ENCODE measurements at places on chromosomes 4 and X.

DNA sequence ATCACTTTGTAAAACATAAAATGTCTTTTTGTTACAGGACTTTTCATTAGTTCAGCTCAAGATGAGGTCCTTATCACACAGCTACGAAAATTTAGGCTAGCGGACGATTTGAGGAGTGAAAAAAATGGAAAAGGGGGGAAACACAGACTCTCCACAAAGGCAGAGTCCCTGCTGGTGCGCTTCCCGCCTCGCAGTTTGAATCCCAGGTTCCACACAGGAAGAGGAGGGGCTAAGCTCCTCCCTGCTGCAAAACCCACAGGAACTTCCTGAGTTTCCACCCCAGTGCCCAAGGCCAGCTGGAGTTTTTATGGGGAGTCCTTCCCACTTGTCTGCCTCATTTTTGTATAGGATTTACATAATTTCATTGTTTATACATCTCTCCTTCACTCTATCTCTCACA is 11.2 kb downstream of the ADAM29 start:
- no peak for DNase-seq

DNA sequence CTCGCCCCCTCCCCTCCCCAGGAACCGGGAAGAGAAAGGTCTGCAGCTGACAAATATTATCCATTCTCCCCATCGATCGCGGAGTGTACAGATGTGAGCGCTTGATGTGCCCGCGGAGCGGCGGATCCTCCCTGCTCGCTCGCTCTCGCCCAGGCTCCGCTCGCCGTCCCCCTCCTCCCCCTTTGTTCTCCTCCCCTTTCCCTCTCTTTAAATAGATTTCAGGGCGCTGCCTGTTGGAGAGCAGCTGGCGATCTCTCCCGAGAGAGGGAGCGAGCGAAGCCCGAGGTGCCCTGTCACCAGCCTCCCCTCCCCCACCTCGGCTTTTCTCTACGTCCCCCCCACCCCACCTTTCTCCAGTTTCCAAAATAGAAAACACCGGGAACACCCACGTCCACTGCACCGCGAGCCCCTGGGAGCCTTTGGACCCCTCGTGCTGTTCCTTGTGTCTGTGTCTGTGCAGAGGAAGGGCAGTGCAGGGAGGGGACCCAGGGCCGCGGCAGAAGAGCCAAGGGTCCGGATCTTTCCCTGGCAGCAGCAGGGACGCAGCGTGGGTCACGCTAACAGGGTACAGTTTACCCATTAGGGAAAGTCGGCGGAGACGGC is 56.6 kb upstream of the BCOR start:
- peak; percentile 40 for DNase-seq

GRCh38 chrX:46029777-46030176 is 515.4 kb downstream of the ZNF674 start:
- DNase-seq, result no peak

DNA sequence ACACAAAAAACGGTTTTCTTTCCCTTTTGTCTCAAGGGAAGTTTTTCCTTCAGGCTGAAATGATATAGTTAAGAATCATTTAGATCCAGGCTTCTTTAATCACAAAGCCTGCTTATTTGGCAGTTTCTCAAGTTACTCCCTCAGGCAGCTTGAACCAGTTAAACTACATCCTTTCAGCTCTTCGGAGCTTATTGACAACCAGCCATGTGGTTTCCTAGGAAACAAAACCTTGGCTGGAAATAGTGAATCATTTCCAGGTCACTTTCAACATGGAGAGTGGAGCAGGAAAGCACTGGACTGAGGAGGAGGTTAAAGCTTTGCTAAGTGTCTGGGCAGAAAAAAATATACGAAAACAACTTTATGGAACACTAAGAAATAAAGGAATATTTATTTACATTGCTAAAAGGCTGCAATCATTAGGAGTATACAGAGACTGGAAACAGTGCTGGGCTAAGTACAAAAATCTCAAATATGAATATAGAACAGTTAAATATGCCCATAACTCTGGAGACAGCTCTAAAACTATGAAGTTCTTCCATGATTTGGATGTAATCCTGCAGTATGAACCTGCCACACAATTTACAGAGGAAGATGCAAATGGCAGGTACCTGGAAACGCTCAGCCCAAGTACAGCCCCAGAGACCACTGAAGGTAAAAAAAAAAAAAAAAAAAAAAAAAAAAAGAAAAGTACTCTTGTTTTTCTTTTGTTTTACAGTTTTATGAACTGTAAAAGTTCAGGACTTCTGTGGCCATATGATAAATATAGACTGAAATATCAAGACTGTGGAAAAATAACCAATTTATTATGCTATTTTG is 23.2 kb upstream of the AASDH start:
- peak; percentile 97 for DNase-seq

DNA sequence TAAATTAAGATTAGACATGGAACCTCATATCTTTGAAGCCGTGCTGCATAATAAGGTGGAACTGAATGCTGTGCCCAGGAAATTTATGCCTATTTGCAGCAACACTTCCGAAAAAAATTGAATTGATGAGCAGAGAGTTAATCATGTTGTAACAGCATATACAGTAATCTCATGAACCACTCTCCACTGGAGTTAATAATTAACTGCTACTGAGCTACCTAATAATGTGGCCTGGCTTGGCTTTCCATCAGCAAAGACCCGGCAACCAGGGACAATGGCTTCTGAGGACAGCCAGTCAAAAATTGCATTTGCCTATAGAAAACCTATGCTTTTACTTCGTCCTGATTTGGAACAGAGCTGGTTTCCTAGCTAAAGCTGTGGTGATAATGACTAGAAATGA is 63.8 kb upstream of the GATB start:
- no peak for DNase-seq

DNA sequence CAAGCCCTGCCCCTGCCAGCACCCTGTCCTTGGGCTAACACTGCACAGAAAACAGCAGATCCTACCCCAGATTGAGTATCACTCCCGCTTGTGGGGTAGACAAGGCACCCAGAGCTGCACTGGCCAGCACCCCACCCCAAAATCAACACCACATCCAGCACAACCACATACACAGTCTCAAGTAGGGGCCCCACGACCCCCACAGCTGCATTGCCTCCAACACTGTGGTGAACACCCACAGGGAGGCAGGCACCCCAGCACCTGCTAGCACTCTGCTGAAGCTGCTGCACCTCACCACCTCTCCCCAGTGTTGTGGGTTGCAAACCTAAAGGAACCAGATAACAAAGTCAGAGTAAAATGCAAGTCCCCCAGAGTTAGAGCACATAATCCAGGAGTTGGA is 589.9 kb downstream of the PCDH19 start:
- no peak for DNase-seq

GRCh38 chr4:133801883-133802282 is 399.7 kb downstream of the PABPC4L start:
- no peak for DNase-seq

DNA sequence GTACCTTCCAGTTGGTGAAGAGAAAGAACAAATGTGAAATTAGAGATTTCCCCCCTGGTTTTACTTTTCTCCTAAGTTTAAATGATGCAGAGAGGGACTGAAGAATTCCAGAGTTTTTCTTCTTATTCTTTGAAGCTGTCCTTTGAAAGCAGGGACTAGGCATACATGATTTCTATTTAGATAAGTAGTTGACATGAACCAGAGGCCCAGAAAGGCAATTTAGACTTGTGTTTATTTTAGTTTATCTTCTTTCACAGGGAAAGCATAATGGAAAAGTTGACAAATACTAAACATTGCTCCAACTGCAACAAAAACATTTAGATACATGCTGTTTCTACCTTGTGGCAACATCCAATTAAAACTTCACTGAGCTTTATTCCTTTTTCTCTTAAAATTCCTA is 32.0 kb downstream of the PTPN13 start:
- no peak for DNase-seq

DNA sequence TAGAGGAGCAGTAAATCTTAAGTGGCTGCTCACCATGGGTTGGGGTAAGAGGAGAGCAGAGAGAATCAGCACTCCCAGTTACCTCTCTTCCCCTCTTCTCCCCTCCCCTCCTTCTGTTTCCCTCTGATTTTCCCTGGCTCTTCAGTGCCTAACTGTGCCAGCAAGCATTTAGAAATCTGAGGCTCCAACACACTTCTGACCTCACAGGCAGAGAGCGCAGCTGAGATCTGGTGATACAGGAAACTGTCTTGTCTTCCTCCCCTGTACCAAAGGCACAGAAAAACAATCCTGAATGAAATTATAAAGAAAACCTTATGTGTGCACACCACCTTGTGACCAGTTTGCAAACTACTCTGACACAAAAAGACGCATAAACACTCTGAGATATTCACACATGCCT is 82.4 kb upstream of the SMIM10 start:
- no peak for DNase-seq

DNA sequence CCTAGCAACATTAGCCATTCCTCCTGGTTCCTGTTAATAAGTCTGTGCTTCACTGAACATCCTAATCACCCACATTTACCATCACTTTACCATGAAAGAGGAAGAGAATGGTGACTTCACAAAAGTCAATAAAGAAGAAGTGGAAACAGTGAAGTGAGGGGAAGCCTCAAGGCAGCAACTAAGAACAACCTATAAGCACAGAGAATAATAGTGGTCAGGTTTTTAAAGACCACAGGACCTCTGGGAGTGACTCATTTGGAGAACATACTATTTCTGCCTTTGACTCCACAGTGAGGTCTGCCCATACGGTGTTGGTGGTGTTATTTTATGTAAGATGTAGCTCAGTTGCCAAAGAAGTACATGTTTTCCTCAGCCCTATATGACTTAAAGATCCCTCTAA is 86.0 kb upstream of the TET2 start:
- DNase-seq, result no peak

GRCh38 chrX:103629318-103630170 is 769 bp downstream of the TCEAL1 start:
- peak; percentile 74 for DNase-seq

DNA sequence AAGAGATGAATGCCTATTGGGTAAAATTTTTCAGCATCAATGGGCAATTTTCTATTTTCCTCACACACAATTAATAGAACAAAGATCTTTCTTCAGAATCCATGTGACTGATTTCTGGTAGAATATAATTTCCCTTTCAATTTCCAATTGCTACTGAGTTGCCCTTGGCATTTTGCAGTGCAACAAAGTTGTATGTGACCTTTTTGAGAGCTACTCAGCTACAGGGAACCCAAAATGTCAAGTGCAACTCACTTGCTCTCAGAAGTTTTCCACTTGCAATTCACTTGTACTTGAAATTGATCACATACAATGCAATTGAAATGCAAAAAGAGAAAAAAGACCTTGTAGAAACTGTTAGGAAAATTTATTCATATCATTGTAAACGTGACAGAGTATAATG is 245.5 kb downstream of the BANK1 start:
- peak; percentile 11 for DNase-seq

GRCh38 chrX:18390941-18391538 is 34.4 kb upstream of the CDKL5 start:
- DNase-seq, result peak; percentile 66

- no peak for DNase-seq
Measured at GRCh38 chr4:6155996-6156750, 44.2 kb downstream of the JAKMIP1 start.

DNA sequence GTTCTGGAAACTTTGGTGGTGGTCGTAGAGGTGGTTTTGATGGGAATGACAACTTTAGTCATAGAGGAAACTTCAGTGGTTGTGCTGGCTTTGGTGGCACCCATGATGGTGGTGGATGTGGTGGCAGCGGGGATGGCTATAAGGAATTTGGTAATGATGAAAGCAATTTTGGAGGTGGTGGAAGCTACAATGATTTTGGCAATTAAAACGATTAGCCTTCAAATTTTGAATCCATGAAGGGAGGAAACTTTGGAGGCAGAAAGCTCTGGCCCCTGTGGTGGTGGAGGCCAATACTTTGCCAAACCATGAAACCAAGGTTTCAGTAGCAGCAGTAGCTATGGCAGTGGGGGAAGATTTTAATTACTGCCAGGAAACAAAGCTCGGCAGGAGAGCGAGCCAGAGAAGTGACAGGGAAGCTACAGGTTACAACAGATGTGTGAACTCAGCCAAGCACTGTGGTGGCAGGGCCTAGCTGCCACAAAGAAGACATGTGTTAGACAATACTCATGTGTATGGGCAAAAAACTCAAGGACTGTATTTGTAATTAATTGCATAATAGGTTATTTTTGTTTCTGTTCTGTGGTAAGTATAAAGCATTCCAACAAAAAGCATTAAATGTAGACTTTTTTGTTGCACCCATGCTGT is 23.2 kb upstream of the SOD3 start:
- DNase-seq, result no peak

DNA sequence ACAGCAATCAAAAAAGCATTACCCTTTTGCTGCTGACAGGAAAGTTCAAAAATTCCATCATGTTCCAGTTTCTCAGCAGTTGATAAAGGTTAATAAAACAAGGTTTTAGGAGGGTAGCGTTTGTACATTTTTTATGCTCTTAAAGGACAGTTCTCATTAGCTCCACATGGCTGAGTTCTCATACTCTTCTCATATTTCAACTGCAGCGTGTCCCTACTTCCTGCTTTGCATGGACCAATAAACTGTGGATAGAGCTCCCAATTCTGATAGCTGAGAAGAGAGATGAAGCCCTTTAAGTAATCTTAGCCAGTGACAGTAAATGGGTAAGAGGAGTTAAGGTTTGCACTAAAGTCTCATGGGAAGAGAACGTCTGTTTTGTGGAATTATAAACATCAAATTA is 53.5 kb downstream of the SPANXA2 start:
- DNase-seq, result no peak

GRCh38 chr4:134499074-134499473 is 297.5 kb upstream of the PABPC4L start:
- no peak for DNase-seq

DNA sequence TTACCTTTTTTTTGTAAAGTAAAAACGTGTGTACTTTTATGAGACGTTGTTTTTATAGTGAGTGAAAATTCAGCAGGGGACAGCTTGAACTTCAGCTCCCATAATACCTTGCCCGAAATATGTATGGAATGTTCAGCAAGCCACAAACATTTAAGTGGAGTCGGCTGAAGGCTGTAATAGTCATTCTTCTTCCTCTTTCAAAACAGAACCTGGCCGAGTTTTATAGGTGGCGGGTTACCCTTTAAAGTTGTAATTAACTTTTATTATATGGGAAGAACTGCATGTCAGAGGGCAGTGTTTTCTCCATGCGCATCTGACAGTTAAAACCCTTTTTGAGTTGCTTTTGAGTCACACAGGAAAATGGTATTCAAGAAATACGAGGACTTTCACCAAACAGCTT is 50.7 kb downstream of the CLDN34 start:
- no peak for DNase-seq

- DNase-seq, result no peak
Measured at GRCh38 chrX:72125331-72126047, 6.2 kb downstream of the RTL5 start.

- no peak for DNase-seq
Measured at GRCh38 chr4:1604181-1604705, 79.9 kb downstream of the FAM53A start.

GRCh38 chrX:40663880-40664630 is 16.7 kb upstream of the CXorf38 start:
- DNase-seq, result no peak

DNA sequence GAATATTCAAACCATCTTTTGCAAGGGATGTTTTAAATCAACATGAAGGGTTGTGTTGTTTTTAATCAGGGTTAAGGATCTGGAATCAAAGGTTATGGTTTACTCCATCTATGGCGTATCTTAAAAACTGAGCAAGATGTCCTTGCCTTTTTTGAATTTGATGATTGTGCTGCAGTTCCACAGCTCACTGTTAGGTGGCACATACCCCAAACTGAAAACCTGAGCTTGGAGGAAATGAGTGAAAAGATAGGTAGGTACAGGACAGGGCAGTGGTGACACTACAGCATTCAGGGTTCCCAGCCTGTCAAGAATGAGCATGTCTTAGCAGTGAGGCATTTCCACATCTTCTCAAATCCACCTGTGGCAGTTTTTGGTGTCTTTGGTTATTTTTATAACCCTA is 13.1 kb upstream of the EOLA1 start:
- peak; percentile 46 for DNase-seq

GRCh38 chrX:129818123-129818522 is 25.6 kb downstream of the ZDHHC9 start:
- DNase-seq, result no peak

Data from cerebellar cortex (tissue), 1 donor.